ENCODE measurements at places on chromosomes 2 and 18. TPM values are rescaled to one million over a fixed set of nuclear protein-coding genes. Genes with fewer than 3 reads are reported as not detected.

DNA sequence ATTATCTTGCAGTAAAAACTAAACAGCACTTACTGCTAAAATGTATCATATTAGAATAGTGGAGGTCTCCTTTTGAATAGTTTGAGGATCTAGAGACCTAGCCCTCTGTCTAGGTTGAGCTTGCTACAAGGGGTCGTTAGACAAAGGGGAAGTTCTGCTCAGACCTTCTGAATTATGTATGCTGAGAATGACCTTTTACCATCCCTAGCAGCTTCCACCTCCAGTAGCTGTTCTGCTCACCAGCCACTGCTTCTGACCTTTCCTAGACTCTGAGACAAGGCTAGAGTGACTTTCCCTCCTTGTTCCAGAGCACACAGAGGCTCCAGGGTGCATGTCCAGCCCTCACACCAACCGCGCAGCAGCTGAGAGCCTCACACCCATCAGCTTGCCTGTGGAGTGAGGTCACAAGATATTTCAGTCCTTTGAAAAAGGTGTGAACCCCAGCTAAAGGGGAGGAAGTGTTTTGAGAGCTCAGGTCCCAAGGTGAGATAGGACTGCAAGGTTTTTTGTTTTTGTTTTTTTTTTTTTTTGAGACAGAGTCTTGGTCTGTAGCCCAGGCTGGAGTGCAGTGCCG is 289.3 kb upstream of the TNP1 start:
- DNase-seq: no peak

Gene ANKRD29
- not detected for total RNA-seq

Gene ADRA2B
- total RNA-seq: 0.06 TPM

Gene SAG
- total RNA-seq: not detected

- DNase-seq: no peak
Measured at GRCh38 chr2:241110089-241110606, 8.1 kb upstream of the MTERF4 start.

DNA sequence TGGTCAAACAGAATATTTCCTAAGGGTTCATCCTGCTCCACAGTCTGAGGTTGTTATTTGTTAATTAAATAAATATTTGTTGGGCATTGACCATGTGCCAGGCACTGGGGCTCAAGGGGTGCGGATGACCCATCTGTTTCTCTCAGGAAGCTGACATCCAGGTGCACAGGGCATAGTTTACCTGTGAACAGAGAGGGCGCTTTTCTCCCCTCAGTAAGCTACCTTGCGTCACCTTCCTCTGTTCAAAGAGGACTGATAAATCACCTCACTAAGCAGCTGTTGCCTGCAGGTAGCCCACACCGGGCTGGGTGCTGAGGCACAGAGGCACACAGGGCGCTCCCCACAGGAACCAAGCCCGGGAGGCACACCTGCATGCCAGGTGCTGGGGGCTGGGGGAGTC is 41.6 kb downstream of the SH3RF3 start:
- no peak for DNase-seq

DNA sequence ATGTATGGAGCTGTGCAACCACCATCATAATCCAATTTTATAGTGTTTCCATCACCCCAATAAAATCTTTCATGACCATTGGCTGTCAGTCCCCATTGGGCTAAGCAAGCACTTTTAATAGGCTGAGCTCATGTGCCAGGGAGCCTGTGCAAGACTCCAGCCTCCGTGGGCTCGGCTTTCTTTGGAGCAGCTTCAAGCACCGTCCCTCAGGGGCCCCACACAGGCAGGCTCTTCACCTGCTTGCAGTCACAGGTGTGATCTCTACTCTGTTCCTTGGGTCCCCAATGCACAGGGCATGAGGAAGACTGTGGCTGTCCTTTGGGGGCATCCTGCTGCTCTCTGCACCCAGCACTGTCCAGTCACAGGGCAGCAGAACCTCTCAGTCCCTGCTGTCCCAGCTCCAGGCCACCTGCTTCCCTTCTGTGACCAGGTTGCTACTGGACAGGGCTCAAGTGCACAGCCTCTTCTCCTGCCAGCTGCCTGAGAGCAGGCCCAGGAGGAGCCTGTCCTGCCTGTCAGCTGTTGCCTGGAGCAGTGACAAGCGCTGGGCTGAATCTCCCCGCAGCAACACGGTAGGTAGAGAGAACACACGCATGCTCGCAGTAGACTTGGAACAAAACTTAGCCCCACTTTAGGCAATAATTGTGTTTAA is 40.7 kb upstream of the TMEM131 start:
- no peak for DNase-seq

Data from activated CD4-positive, alpha-beta T cell treated with anti-CD3 and anti-CD28 coated beads, Interleukin-2, amount 10 ng/mL, durations not matched to agents 7 days and 5 days (primary cell).